Transverse colon (tissue), 4 donors: ENCODE measurements at places on chromosomes 1 and 21. TPM values are rescaled to one million over a fixed set of nuclear protein-coding genes. Genes with fewer than 3 reads are reported as not detected.

- peaks cover 4% of the 10 kb centered on the region for H3K27me3 ChIP-seq
- no peaks in the 10 kb centered on the region for H3K4me1 ChIP-seq
- H3K36me3 ChIP-seq: no peaks in the 10 kb centered on the region
Observed at GRCh38 chr1:24984800-24985522, 54.9 kb upstream of the RUNX3 start.

DNA sequence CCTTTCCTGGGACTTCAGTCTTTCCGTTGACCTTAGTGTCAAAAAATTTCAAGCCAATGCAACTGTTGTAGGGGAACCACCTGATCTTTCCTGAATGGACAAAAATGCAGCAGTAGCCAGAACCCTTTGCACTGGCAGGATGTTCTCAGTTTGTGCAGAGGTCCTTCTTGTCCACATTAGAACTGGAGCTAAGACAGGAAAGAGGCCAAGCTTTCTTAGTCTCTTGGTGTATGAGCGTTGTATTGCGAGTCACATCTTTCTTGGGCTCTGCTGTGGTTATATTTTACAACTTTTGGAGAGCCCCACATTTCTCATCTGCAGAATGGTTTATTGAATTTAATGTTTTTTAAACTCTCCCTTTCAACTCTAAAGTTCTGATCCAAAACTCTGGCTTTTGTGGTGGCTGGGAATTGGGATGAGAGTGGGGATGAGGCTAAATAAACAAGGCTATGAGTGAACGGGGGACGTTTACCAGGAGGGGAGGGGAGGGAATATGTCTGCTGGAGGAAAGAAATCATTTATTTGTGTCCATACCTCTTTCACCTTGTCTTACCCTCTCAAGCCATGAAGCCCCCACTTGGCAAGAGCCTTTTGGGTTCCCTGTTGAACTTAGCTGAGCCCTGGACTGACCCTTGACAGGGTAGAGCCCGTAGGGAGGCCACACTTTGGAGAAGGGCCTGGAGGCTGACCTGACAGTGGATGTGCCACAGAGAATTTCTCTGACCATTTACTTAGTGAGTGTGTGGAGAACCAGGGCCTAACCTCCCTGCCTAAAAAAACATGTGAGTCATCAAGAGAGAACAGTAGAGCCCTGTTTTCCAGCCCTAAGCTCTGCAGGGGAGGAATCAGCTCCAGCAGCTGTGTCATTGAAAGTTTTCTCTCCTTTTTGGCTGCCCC lies 586 bp downstream of the CHI3L2 start:
- peak overlapping the region; percentile 38 for H3K27ac ChIP-seq
- H3K4me3 ChIP-seq: no peak overlapping the region
- no peaks in the 10 kb centered on the region for H3K27me3 ChIP-seq
- DNase-seq: no peak
- H3K4me1 ChIP-seq: peaks cover 15% of the 10 kb centered on the region
- no peaks in the 10 kb centered on the region for H3K36me3 ChIP-seq

Gene LY9
- 1.9 TPM for total RNA-seq

DNA sequence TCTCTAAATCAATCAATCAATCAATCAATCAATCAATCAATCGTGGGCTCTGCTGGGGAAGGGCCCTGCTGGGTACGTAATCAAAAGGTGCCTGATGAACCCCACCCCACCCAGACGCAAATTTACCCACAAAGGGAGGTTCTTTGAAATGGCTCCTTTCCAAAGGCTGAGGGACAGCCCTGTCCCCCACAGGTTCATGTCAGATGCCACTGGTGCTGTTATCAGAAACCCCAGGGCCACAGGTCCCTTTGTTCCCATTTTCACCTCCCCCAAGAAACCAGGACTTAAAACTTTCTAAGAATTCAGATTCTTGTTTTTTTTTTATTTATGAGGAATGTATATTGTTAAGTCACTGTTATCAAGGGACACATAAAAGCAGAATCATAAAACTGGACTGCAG lies 14.2 kb downstream of the CHRNB2 start:
- no peak overlapping the region for H3K4me3 ChIP-seq
- no peak overlapping the region for H3K27ac ChIP-seq
- no peak for DNase-seq
- H3K36me3 ChIP-seq: no peaks in the 10 kb centered on the region

Gene CLCNKA
- 0.79 TPM for total RNA-seq

Gene TCHHL1
- not detected for total RNA-seq

GRCh38 chr1:157136133-157136532 lies 2.1 kb downstream of the ETV3 start:
- DNase-seq: no peak
- H3K27ac ChIP-seq: no peak overlapping the region
- no peaks in the 10 kb centered on the region for H3K27me3 ChIP-seq
- H3K4me1 ChIP-seq: peaks cover 14% of the 10 kb centered on the region
- H3K36me3 ChIP-seq: no peaks in the 10 kb centered on the region

GRCh38 chr1:7962014-7962335 lies 464 bp downstream of the PARK7 start:
- H3K4me3 ChIP-seq: peak overlapping the region; percentile 74
- DNase-seq: no peak
- peaks cover 20% of the 10 kb centered on the region for H3K36me3 ChIP-seq

GRCh38 chr1:74652711-74653139 lies 20.9 kb downstream of the ERICH3 start:
- H3K27ac ChIP-seq: no peak overlapping the region
- no peaks in the 10 kb centered on the region for H3K36me3 ChIP-seq
- DNase-seq: no peak
- no peak overlapping the region for H3K4me3 ChIP-seq
- H3K4me1 ChIP-seq: no peaks in the 10 kb centered on the region

- no peaks in the 10 kb centered on the region for H3K27me3 ChIP-seq
- DNase-seq: peak; percentile 83
- no peaks in the 10 kb centered on the region for H3K4me1 ChIP-seq
- no peaks in the 10 kb centered on the region for H3K36me3 ChIP-seq
- peak overlapping the region; percentile 71 for H3K27ac ChIP-seq
- no peak overlapping the region for H3K4me3 ChIP-seq
Observed at GRCh38 chr1:161185282-161185682, 8.0 kb upstream of the B4GALT3 start.

Gene TNFAIP8L2
- total RNA-seq: 2.0 TPM

DNA sequence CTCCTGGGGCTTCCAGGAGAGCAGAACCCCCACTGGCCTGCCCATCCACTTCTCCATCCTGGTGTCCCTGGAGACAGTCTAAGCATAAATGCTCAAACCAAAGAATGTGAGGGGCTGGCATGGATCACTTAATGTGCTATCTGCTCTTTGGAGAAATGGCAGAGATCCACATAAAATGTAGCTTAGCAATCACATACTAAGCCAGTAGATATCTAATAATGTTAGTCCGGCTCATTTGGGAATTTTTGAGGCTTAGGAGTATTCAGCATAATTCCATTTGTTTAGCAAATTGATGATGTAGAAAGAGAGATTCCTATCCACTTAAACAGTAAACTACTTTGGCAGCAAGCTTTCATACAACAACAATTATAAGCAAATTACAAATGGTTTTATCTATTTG lies 90.7 kb downstream of the TENT5C start:
- no peaks in the 10 kb centered on the region for H3K27me3 ChIP-seq
- no peaks in the 10 kb centered on the region for H3K4me1 ChIP-seq
- no peaks in the 10 kb centered on the region for H3K36me3 ChIP-seq
- no peak overlapping the region for H3K4me3 ChIP-seq
- no peak for DNase-seq
- H3K27ac ChIP-seq: peak overlapping the region; percentile 86

Gene ANKRD65
- total RNA-seq: 4.5 TPM

GRCh38 chr1:115655306-115655663 lies 13.5 kb downstream of the VANGL1 start:
- peaks cover 7% of the 10 kb centered on the region for H3K36me3 ChIP-seq
- H3K4me1 ChIP-seq: peaks cover 13% of the 10 kb centered on the region
- H3K27me3 ChIP-seq: no peaks in the 10 kb centered on the region
- no peak overlapping the region for H3K27ac ChIP-seq
- H3K4me3 ChIP-seq: no peak overlapping the region
- no peak for DNase-seq

DNA sequence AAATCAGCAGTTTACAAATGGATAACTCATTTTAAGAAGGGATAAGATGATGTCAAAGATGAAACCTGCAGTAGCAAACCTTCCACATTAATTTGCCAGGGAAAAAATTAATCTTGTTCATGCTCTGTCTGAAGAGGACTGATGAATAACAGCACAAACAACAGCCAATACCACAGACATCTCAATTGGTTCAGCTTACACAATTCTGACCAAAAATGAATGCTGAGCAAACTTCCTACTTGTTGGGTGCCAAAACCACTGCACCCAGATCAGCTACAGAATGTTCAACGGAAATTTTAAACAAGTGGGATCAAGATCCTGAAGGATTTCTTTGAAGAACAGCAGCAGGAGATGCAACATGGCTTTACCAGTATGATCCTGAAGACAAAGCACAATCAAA lies 98.3 kb downstream of the COQ8A start:
- DNase-seq: no peak
- H3K27me3 ChIP-seq: no peaks in the 10 kb centered on the region
- no peaks in the 10 kb centered on the region for H3K4me1 ChIP-seq

- peaks cover 14% of the 10 kb centered on the region for H3K27me3 ChIP-seq
- DNase-seq: no peak
- no peaks in the 10 kb centered on the region for H3K36me3 ChIP-seq
Observed at GRCh38 chr1:161274874-161275273, 16.3 kb downstream of the PCP4L1 start.

GRCh38 chr1:10873189-10873588 lies 76.7 kb upstream of the CASZ1 start:
- no peaks in the 10 kb centered on the region for H3K4me1 ChIP-seq
- DNase-seq: no peak
- H3K36me3 ChIP-seq: no peaks in the 10 kb centered on the region
- peaks cover 6% of the 10 kb centered on the region for H3K27me3 ChIP-seq

DNA sequence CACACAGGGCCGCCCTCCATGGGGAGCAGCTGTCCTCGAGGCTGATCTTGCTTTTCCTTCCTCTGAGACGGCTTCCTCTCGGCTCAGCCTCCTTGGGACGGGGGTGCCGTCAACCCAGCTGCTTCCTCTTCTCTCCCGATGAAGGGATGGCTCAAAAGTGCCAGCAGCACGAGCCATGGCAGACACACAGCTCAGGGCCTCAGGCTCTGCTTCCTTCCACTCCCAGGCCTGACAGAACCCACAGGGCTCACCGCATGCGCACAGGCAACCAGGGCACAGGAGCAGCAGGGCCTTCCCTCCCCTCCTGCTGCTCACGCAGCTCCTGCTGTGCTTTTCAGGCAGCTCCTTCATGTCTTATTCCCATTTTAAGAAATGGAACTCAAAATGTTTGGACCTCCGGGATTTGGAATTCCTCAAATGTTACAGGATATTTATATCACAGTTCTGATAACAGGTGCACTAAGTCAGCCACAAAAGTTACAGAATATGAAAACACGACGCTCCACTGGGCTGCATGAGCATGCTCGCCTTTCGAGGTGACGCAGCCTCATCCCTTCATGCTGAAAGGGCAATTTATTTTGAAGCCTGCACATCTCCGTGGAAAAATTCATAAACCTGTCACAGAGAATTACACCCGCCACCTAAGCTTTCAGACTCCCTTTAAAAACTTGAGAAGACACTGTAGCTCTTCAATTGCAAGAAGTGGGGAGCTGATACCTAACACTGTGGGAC lies 84.4 kb downstream of the HSF2BP start:
- peak; percentile 36 for DNase-seq
- peaks cover 6% of the 10 kb centered on the region for H3K4me1 ChIP-seq
- H3K4me3 ChIP-seq: no peak overlapping the region
- no peaks in the 10 kb centered on the region for H3K27me3 ChIP-seq
- H3K36me3 ChIP-seq: no peaks in the 10 kb centered on the region
- H3K27ac ChIP-seq: peak overlapping the region; percentile 78

DNA sequence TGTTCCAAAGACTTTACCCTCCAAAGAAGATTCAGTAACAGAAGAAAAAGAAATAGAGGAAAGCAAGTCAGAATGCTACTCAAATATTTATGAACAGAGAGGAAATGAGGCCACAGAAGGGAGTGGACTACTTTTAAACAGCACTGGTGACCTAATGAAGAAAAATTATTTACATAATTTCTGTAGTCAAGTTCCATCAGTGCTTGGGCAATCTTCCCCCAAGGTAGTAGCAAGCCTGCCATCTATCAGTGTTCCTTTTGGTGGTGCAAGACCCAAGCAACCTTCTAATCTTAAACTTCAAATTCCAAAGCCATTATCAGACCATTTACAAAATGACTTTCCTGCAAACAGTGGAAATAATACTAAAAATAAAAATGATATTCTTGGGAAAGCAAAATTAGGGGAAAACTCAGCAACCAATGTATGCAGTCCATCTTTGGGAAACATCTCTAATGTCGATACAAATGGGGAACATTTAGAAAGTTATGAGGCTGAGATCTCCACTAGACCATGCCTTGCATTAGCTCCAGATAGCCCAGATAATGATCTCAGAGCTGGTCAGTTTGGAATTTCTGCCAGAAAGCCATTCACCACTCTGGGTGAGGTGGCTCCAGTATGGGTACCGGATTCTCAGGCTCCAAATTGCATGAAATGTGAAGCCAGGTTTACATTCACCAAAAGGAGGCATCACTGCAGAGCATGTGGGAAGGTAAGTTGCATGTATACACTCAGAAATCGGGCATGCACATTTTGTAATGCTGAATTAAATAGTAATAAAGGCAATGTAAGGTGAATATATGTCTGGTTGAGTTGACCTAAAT lies 97.2 kb downstream of the ZFYVE9 start:
- no peaks in the 10 kb centered on the region for H3K27me3 ChIP-seq
- no peak for DNase-seq
- H3K4me1 ChIP-seq: no peaks in the 10 kb centered on the region

- H3K27ac ChIP-seq: no peak overlapping the region
- no peaks in the 10 kb centered on the region for H3K36me3 ChIP-seq
- no peak for DNase-seq
- H3K27me3 ChIP-seq: no peaks in the 10 kb centered on the region
- no peaks in the 10 kb centered on the region for H3K4me1 ChIP-seq
- no peak overlapping the region for H3K4me3 ChIP-seq
Observed at GRCh38 chr1:238060061-238060460, 169.3 kb upstream of the ZP4 start.

- no peak overlapping the region for H3K4me3 ChIP-seq
- peaks cover 30% of the 10 kb centered on the region for H3K36me3 ChIP-seq
- no peak for DNase-seq
- H3K27ac ChIP-seq: peak overlapping the region; percentile 35
- H3K4me1 ChIP-seq: peaks cover 4% of the 10 kb centered on the region
Observed at GRCh38 chr21:44082648-44083440, 24.4 kb upstream of the PWP2 start.

GRCh38 chr1:187027253-187027652 lies 198.5 kb downstream of the PLA2G4A start:
- H3K27me3 ChIP-seq: no peaks in the 10 kb centered on the region
- H3K36me3 ChIP-seq: no peaks in the 10 kb centered on the region
- no peak overlapping the region for H3K27ac ChIP-seq
- no peak overlapping the region for H3K4me3 ChIP-seq

Gene FALEC
- not detected for total RNA-seq

Gene RCSD1
- total RNA-seq: 6.0 TPM

GRCh38 chr1:56484695-56485094 lies 94.7 kb downstream of the PLPP3 start:
- H3K4me1 ChIP-seq: no peaks in the 10 kb centered on the region
- no peaks in the 10 kb centered on the region for H3K27me3 ChIP-seq
- H3K36me3 ChIP-seq: no peaks in the 10 kb centered on the region
- no peak overlapping the region for H3K4me3 ChIP-seq
- H3K27ac ChIP-seq: no peak overlapping the region
